A549 treated with GW870086 at 1 μM for 4 hours (cell line): ENCODE measurements at places on chromosomes 16 and 17. TPM values are rescaled to one million over a fixed set of nuclear protein-coding genes. Genes with fewer than 3 reads are reported as not detected.

CTRB2 gene
- not detected in 5 replicates for total RNA-seq

IL34 gene
- total RNA-seq = 0.44 to 0.85 TPM (median 0.45 TPM) in 5 replicates

SLC13A5 gene
- total RNA-seq = 0.20 to 0.30 TPM (median 0.25 TPM) in 4 of 5 replicates, not detected in the other

HCRT gene
- not detected in 5 replicates for total RNA-seq

CA4 gene
- total RNA-seq = 0.21 to 0.30 TPM (median 0.24 TPM) in 3 of 5 replicates, not detected in the others

PRRT2 gene
- total RNA-seq = 0.18 to 0.44 TPM (median 0.31 TPM) in 5 replicates
